ENCODE measurements at places on chromosomes 7 and 10.

- DNase-seq: no peak
Observed at GRCh38 chr10:48611133-48611532, 6.3 kb upstream of the ARHGAP22 start.

DNA sequence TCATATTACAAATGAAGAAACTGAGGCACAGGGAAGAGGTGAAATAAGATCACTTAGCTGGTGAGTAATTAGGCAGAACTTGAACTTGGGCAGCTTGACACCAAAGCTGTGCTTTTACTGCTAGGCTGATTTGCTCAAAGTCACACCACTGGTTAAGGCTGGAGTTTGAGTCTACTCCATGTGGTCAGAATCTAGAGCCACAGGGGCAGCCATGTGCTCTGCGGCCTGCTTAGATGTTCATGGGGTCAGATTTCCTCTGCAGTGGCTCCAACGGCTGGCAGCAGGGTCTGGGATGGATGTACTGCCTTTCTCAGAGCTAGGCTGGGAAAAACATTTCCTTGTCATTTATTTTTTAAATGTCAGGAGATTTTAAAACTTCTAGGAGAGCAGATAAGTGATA is 417.5 kb downstream of the KCNMA1 start:
- no peak for DNase-seq

DNA sequence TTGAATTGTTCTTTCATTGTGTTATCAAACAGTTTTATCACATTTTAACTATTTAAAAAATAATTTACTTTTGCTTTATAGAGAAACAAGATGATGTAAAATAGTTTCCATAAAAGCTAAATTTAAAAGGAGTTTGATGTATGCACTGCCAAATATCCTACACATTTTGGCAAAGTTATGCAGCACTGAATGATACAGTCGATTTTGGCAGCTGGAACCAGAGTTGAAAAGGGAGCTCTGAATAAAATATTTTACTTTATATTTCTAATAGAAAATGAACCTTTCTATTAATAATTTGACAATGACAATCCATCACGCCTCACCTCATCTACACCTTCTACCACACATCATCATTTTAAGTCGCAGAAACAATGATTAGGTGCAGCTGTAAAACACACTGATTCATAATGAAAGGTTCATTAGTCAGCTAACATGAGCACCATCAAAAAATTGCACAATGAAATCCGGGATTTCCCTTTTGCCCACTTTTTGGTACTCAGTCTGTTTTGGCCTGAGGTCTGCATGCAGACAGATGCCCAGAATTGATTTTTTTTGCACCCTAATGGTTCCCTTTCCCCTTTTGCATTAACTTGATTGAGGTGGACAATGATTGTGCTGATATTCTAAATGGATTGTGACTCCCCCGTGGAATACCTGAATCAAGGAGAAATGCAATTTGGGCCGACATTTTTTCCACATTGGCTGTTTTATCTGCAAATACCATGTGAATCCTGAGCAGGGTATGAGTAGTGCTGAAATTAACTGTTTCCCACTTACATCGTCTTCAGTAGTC is 105.8 kb downstream of the THSD7A start:
- DNase-seq: no peak

GRCh38 chr7:22663721-22664120 is 63.3 kb upstream of the IL6 start:
- DNase-seq: no peak

GRCh38 chr7:95630702-95631458 is 34.6 kb upstream of the PDK4 start:
- DNase-seq: no peak

- no peak for DNase-seq
Observed at GRCh38 chr10:14532473-14533251, 201.9 kb upstream of the FRMD4A start.

DNA sequence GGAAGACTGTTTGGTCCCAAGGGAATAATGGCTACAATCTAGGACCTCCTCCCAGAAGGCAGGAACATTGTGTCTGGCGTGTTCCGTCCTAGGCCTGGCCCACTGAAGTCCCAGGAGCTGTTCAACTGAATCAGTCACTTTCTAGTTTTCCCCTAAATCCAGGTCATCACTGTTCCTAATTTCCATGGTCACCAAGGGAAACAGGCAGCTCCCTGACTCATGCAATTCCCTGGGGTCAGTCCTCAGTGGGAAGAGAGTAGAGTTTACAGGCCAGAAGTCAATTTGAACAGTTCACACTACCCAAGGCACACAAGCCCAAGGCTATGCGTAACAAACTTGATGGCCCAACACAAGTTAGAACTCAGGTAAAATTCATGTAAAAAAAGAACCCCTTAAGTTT is 44.0 kb downstream of the CREB3L2 start:
- DNase-seq: no peak

DNA sequence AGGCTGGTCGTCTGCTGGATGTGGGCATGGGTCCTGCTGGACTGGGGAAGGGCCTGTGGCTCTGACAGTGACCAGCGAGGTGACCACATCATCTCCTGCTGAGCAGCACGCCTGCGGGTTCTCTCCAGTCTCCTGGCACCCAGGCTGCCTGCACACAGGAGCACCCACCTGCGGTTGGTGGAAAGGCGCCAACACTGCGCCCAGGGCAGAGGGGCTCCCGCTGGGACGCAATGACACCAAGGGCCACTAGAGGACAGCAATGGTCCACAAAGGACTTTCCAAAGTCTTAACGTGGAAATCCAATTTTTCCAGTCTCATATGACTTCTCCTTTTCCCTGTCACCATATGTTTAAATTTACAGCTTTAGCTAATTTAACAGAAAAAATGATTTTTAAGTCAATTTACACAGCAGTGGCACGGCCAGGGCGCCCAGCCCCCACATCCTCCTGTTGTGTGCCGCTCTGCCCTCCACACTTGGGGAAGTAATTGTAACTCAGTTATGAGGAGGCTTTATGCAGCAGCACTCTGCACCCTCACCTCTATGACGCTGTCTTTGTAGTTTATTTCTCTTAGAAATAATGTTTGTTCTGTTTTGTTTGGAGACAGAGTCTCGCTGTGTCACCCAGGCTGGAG is 38.1 kb downstream of the CFAP46 start:
- DNase-seq: peak; percentile 36

- peak; percentile 24 for DNase-seq
Observed at GRCh38 chr10:80684259-80684658, 146.6 kb downstream of the SH2D4B start.

- no peak for DNase-seq
Observed at GRCh38 chr10:49781247-49781646, 19.1 kb upstream of the OGDHL start.

DNA sequence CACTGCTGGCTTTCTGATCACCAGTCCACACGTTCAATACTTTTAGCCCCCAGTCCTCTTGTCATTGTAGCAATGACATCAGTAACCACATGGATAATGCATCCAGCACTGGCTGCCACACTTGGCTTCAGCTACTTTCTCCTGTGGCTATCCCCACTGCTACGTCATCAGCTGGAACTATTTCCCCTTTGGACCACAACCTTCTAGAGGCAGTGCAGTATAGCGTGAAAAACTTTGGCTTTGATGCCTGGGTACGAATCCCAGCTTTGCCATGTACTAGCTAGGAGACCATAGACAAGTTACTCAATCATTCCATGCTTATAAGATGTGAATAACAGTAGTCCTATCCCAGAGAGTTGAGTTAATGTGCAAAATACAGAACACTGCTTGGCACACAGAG is 63.2 kb downstream of the CCDC3 start:
- no peak for DNase-seq

- peak; percentile 78 for DNase-seq
Observed at GRCh38 chr10:110547139-110547761, 20.2 kb upstream of the SMC3 start.

GRCh38 chr7:27923642-27923980 is 183.6 kb downstream of the TAX1BP1 start:
- DNase-seq: no peak

DNA sequence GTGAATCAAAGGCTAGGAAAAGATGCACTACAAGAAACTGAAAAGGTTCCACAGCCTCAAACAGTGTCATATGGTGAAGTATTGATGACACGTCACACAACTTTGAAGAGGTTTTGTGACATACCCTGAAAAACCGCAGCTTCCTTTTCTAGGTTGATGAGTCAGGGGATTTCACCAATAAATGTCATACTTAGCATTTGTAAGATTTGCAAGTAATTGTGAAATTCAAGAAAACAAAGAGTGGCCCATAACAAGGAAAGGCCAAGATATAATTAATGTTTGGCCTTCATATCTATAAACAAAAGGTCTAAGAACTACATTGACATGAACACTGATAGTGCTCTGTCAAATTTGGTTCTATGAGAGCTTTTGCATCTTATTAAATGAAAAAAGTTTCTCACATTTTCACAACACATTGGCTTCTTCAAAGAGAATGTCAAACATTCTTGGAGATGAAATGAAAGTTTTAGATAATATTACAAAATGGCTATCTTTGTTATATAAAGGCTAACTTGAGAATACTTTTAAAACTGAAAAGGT is 62.0 kb upstream of the NAMPT start:
- DNase-seq: peak; percentile 95

- no peak for DNase-seq
Observed at GRCh38 chr7:156466955-156467625, 173.5 kb upstream of the RNF32 start.

DNA sequence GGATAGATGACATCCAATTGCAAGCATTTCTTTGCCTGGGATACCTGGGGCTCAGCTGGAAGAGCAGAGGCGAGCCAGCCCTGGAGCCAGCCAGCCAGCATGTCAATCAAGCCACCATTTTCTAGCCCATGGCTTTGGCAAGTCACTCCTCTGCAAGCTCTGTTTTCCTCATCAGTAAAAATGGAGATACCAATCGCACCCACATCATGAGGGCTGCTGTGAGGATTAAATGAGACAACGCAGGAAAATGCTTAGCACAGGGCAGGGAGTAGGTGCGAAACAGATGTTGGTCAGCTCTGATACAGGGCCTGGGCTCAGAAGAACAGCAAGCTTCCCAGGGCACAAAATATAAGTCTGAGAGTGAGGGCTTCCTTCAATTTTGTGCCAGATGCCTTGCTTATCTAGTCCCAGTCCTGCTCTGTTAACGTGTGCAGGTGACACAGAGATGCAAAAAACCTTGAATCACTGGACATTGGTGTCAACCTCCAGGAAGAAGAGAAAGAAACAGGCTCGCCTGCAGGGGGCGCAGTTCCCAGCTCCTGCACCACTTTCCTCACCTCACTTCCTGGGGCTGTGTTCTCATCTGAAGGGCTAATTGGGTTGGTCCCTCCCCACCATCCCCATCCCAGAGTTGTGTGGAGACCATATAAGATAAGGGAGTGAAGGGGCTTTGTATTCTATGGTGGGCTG is 72.8 kb upstream of the CACUL1 start:
- no peak for DNase-seq

DNA sequence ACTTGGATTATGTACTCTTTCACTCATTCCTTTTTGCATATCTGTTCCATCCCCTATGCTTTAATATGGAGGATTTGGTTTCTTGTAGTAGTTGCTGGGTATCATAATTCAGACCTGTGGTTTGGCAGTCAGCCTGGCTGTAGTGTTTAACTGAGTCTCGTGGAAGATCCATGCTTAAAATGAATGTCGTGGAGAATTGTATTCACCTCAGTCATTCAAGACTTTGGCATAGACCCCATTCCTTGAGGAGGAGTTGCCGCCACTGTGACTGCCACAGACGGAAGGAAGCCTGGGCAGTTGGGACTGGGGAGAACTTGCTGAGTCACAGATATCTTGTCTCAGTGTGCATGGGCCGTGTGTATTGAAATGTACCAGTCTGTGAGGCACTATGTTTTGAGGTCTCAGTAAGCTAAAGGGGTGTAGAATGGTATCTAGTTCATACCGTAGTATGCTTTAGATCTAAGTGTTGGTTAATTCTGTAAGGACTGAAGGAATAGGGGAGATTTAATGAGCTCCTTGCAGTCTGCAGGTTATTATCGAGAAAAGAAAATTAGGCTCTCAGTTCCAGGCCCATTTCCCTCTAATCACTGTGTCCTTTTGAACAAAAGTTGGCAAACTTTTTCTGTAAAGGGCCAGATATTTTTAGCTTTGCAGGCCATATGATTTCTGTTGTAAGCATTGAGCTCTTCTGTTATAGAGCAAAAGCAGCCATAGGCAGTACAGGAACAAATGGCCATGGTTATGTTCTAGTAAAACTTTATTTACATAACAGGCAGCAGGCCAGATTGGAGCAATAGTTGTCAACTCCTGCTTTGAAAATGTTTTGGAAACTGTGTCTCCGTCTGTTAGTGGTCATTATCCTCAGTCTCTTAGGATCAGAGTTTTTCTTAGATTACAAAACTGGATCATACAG is 76.8 kb downstream of the TPST1 start:
- no peak for DNase-seq

- no peak for DNase-seq
Observed at GRCh38 chr7:50858528-50859245, 76.0 kb upstream of the GRB10 start.
